ENCODE measurements at places on chromosomes 7 and 10. TPM values are rescaled to one million over a fixed set of nuclear protein-coding genes. Genes with fewer than 3 reads are reported as not detected.

Gene EGFR
- total RNA-seq: 4.5 TPM

Gene SLC26A3
- total RNA-seq: not detected

Gene LIPK
- total RNA-seq: not detected

Gene UTF1
- total RNA-seq: 12.2 TPM

Gene NPY4R
- total RNA-seq: not detected

Gene KLF14
- total RNA-seq: not detected

Gene GGCT
- total RNA-seq: 104 TPM

- peak; percentile 64 for DNase-seq
Measured at GRCh38 chr7:33062023-33062781, at the start of gene NT5C3A. NT5C3A (minus strand) TSS chr7:33062776; CDS start chr7:33062705, 71 bp downstream.

DNA sequence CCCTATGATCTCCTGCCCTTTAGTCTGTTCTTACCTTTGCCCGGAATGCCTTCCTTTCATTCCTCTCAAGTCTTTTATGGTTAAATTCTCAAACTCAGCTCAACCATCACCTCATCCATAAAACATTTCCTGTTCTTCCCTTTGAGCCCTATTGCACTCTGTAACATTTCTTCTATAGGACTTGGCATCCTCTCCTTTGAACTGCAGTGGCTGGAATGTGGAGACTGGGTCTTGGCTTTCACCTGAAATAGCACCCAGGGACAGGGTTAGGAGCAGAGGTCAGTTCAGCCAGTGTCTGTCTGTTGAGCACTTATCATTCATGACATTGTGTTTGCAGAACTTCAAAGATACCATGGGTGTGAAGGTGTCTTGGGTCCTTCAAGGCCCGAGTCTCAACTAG lies 7.2 kb downstream of the NFE2L3 start:
- DNase-seq: peak; percentile 42

DNA sequence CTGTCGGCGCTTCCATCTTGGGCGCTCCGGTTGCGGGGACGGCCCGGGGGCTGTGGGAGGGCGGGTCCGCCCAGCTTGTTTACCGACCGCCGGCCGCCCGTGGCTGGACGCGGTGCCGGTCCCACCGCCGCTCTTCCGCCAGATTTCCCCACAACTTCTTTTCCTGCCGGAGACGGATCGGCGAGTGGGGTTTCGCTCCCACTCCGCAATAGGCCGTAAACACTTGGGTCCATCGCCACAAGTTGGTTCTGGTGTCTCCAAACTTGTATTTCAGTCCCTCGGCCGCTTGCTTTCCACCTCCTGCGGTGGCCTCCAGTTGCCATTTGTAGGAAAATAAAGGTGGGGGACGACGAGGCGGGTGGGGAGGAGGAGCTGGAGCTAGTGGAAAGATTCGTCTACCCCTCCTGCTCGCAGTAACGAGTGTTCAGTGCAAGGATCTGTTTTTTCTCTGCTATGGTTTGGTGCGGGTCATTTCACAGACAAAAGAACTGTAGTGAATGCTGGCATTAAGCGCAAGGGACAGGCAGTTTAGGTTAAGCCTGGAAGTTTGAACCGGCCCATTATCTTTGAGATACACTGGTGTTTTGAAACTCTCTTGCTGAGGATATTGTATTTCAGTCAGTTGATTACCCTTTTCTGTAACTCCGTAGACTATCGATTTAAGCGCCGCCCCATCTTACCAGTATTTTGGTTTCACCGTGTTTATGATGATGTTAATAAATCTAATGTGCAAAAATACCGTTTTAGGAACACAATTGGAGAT lies 24.3 kb upstream of the ZRANB1 start:
- peak; percentile 62 for DNase-seq

GRCh38 chr10:101132636-101133473 lies 1.8 kb downstream of the TLX1 start:
- DNase-seq: no peak

- DNase-seq: peak; percentile 91
Measured at GRCh38 chr10:52313933-52314821, at the start of gene DKK1. DKK1 (plus strand) TSS chr10:52314281; CDS start chr10:52314435, 154 bp downstream.

DNA sequence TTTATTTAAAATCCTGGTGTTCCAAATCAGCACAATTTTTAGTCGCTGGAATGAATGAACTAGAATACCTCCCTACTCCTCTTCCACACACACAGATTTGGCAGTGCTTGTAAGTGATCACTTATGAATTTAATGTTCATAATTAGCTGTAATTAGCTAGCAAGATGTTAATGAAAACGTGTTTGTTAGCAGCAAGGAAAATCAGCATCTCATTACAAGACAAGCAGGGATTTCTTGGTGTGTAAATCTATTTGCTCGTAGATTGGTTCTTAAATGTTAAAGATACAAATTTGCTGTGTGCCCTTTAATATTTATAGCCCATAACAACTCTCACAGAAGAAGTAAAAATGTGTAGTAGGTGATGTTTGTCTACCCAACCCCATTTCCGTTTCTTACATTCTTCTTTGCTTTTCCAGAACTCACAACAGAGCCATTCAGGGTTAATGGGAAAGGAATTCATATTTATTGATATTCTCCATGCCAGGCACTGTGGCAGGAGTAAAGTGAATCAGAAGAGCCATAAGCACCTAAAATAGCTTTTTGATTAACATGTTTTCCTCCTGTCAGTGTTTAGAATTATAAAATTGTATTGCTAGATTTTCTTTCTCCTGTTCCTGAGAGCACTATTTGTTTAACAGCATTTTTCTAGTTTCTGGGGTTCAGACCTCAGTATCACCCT lies 49.6 kb downstream of the SEMA3C start:
- no peak for DNase-seq

DNA sequence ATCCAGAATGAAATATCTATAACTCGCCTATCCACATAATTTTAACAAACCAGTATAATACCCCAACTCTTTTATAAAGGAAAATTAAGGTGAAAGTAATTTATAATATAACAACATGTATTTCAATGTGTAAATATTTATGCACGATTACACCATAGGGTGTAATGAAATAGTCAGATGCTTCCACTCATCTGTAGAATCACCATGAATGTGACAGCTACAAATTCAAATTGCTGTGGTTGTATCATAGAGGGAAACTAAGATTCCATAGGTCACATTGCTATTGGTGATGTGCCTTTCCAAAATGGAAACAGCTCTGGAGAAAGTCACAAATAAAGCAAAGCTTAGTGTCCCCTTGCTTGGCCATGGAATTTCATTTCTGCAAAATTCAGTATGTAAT lies 95.7 kb downstream of the CPED1 start:
- no peak for DNase-seq

- DNase-seq: no peak
Measured at GRCh38 chr10:104806801-104807200, 165.7 kb downstream of the SORCS3 start.

DNA sequence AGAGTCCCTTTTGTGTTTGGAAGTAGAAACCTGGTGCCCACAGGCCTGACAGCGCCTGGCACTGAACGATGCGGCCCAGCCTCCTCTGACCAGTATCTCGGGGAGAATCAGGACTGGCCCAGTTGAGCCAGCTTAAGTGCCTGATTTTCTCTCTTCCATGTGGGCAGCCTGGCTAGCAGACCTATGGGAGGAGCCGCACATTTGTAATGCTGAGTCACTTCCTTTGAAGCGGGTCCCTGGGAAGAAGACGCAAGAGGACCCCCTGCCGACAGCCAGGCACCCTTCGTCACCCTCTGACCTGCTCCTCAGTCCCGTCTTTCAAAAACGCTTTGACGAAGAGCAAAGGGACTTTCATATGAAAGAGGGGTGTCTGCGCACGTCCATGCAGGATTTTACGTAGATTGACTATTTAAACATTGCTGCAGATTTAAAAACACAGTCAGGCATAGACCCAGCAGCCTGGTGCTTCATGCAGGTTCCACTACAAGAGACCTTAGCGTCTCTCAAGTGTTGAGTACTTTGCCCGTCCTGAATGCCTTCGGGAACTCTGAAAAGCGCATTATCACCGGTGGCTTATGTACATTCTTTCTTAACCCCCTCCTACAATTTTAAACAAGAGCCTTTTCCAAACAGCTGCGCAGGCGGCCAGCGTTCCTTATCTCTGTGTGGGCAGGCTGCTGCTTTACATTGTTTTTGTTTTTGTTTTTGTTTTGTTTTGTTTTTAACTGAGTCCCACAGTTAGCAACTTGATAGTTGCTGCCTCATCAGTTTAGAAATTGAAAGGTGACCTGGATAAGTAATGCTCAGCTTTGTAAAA lies 36.5 kb upstream of the AP5Z1 start:
- DNase-seq: peak; percentile 59

DNA sequence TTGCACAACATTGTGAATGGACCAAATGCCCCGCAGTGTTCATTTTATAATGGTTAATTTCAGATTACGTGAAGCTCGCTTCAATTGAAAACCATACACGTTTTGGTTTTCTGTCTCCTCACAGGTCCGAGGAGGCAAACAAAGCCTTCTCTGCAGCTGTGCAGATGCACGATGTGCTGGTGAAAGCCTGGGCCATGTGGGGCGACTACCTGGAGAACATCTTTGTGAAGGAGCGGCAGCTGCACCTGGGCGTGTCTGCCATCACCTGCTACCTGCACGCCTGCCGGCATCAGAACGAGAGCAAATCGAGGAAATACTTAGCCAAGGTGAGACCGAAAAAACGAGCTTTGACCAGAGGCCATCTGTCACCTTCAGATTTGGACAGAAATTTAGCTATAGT lies 110.3 kb downstream of the TRRAP start:
- DNase-seq: no peak

DNA sequence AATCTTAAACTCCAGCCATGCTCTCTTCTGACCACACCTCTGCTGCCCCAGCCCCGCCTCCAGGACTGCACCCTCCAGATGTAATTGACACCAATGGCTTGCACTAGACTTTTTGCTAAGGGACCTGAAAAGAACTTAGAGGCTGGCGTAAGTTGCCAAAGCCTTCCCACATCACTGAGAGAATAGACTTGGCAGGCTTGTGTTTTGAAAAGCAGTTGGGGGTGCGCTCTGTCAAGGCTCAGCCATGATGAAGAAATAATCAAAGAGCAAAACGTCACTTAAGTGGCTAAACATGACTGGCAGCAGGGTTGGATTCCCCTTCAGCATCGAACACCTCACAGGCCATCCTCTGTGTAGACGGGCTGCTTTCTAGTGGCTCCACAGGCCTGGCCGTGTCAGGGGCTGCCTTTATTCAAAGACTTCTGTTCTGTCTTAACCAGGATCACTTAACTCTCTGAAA lies 195.2 kb upstream of the C7orf33 start:
- peak; percentile 61 for DNase-seq

DNA sequence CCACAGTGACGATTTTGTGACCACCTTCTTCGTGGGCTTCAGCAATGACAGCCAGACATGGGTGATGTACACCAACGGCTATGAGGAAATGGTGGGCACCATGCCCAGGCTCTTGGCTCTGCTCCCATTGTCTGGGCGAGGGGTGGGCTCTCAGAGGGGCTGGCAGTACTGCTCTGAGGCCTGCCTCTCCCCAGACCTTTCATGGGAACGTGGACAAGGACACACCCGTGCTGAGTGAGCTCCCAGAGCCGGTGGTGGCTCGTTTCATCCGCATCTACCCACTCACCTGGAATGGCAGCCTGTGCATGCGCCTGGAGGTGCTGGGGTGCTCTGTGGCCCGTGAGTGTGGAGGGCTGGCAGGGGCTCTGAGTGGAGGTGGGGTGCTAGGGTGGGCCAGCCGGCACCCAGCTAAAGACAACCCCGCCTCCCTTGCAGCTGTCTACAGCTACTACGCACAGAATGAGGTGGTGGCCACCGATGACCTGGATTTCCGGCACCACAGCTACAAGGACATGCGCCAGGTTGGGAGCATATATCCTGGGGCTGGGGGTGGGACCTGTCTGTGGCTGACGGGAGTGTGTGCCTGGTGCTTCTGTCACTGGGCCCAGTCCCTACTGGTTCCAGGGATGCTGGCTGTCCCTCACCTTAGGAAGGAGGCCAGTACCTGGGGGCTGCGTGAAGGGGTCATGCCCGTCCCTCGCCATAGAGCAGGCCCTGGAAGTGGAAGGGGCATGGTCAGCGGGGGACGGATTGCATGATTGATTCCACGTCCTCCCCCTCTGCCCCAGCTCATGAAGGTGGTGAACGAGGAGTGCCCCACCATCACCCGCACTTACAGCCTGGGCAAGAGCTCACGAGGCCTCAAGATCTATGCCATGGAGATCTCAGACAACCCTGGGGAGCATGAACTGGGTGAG lies 6.8 kb downstream of the AEBP1 start:
- DNase-seq: no peak

DNA sequence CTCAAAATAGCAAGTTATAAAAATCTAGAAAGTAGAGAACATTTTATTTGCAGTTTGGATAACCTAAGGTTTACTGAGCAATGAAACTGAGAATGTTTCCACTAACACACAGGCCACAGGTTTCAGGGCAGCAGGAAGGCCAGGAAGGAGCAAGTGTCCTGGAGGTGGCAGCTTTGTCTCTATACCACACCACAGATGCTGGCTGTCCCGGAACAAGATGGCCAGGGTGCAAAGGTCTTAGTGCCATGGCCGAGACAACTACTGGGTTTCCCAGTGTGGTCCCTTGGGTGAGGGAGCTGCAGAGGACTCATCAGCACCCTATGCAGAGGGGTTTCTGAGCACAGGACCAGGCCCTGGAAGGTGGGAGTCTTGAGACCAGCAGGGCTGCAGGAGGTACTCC lies 92.0 kb downstream of the CTBP2 start:
- DNase-seq: no peak

- peak; percentile 83 for DNase-seq
Measured at GRCh38 chr7:83468251-83468739, 180.6 kb downstream of the SEMA3E start.

DNA sequence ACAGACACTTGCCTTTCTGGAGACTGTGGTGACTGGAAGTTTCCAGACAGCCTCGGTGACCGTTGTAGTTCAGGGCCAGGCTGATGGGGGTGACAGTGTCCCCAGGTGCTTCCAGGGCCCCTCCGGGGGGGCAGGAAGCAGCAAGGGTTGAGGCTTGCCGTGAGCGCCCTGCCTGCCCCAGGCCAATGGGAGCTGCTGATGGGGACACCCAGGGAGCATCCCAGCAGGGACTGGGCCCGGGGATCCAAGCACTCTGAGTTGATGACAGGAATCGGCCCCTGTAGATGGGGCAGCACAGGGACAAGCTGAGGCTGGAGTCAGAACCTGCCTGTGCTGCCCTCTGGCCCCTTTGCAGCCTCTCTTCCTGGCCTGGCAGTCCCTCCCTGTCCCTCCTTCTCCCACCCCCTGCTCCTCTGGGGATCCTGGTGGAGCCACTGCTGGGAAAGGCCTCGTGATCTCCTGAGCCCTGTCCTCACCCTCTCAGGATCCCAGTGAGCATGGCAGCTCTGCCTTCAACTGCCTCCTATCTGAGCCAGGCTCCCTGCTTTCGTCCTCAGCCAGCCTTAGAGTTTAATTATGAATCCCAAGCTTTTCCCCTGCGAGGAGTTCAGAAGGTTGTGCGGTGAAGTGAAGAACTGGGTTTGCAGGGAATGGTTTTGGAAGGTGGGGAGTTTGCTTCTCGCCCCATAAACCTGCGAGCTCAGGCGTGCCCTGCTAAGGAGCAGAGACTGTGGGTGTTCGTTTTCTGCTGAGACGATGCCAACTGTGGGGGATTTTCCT lies 84.7 kb downstream of the ADCY1 start:
- no peak for DNase-seq

Measured in GM23338 (cell line).